Panc1 (cell line): ENCODE measurements at places on chromosomes 7 and 10. TPM values are rescaled to one million over a fixed set of nuclear protein-coding genes. Genes with fewer than 3 reads are reported as not detected.

DNA sequence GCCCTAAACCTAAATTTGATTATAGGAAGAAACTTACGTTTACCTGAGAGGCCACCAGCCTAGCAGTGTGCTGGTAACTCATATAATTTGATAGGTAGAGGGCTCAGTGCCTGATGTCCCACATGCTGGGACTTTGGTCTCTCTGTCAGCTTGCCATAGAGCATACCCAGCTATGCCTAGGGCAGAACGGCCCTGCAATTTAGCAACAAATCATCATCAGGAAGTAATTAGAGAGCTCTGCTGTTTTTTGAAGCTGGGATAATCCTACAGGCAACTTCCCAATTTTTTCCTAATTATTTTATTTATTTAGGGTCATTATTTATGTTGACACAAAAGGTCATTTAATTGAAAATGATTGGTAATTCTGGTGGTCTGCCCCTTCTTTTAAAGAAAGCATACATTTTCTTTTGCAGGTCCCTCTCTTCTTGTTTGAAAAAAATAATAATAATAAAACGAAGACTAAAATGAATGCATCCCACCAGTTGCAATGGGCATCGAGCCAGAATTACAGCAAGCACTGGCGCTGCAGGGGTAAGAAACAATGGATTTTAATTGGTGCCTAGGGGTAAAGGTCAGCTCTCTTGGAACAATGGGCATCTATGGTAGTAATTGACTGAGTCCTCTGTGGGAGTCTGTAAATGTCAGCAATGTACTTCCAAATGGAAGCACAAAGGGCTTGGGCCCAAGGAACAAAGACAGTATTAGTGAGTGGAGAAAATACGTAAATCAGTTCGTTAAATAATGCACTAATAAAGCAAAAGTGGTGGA, 348.0 kb downstream of the SORCS1 start:
- DNase-seq: no peak
- no peak overlapping the region for H3K27ac ChIP-seq
- no peaks in the 10 kb centered on the region for H3K36me3 ChIP-seq

GRCh38 chr10:126349101-126349500, 39.2 kb downstream of the ADAM12 start:
- H3K4me1 ChIP-seq: no peaks in the 10 kb centered on the region
- no peak for DNase-seq
- H3K27ac ChIP-seq: no peak overlapping the region
- no peak overlapping the region for H3K4me3 ChIP-seq

GRCh38 chr7:135744938-135745702, 3.5 kb downstream of the FAM180A start:
- H3K4me1 ChIP-seq: peaks cover 4% of the 10 kb centered on the region; the same call in 1 of the 2 replicates
- no peak overlapping the region for H3K27ac ChIP-seq
- H3K4me3 ChIP-seq: no peak overlapping the region
- no peak for DNase-seq

DNA sequence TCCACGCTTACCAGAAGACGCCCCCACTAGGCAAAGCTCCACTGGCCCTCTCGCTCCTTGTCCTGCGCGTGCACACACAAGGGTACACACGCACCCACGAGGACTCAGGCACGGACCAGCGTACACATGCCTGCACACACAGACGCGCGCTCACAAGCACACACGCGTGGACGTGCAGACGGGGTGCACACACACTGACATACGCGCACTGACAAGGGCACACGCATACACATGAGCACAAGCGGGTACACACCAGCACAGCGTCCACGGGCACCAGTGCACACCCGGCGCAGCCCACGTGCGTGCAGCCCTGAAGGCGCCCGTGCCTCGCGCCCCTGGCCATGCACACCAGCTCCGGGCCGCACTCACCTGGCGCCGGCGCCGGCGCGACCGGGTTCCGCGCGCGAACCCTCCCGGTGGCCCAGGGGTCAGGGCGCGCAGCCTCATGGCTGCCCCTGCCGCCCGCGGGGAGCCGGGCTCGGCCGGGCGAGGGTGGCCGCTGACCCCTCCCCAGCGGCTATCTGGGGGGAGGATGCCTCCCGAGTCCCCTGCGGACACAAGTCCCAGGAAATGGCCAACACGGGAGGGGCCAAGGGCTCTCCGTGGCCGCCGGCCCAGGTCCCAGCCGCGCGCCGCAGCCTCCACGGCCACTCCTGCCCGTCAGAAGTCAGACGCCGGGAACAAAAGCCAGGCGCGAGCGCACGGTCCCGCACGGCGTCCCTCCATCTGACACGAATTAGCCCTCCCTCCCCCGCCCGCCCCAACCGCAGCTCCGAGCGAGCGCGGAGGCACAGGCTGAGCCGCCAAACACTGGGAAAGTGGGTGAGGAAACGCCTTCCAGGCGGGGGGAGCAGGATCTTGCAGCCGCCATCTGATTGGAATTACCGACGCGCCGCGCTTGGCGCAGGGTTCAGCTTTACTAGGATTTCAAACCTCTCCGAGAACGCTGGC, 45.0 kb downstream of the TNS3 start:
- H3K27me3 ChIP-seq: no peaks in the 10 kb centered on the region
- H3K27ac ChIP-seq: peak overlapping the region; percentile 99
- H3K4me3 ChIP-seq: peak overlapping the region; percentile 42
- peaks cover 87% of the 10 kb centered on the region for H3K4me1 ChIP-seq
- no peak for DNase-seq

DNA sequence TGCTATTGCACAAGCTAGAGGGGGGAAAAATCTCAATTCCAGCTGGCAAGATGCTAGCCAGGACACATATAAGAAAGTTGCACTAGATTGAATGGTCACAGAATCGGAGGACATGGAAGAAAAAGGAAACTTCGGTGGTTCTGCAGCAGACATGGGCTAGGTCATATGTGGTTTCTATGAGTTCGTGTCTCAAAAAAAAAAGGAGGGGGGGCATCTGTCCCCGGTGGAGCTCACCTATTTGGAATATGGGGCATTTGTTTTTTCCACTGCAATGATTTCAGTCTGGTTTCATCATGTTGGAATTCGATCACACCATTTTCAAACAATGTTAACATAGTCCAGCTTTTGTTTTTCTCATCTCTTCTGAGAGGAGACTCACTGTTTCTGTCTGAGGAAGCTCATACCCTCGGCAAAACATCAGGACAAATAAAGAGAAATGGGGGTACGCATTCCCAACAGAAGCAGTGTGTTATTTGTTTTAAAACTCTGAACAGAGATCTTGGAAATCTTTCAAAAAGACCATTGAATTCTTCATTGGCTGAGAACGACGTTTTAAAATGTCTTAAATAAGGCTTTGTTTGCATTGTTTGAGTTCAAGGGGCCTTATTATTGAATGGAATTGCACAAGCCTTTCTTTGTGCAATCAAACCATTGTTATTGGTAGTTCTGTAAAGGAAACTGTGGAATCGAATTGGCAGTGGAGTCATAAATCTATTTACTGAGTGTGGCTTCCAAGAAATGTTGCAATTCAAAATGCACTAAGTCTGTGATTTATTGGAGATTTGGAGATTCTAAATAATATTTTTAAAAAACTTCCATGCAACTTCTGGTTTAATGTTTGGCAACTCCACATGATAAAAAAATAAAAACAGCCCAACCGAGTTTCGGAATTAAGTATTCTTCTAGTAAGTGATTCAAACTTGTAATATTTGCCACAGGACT, 173.2 kb downstream of the RTKN2 start:
- peak overlapping the region; percentile 92 for H3K27ac ChIP-seq
- DNase-seq: no peak
- H3K4me1 ChIP-seq: peaks cover 54% of the 10 kb centered on the region
- H3K36me3 ChIP-seq: peaks cover 5% of the 10 kb centered on the region; the same call in 1 of the 2 replicates
- H3K27me3 ChIP-seq: no peaks in the 10 kb centered on the region
- no peak overlapping the region for H3K4me3 ChIP-seq

GRCh38 chr10:35568483-35569015, 36.6 kb upstream of the GJD4 start:
- no peaks in the 10 kb centered on the region; the same call in 1 of the 2 replicates for H3K36me3 ChIP-seq
- H3K4me3 ChIP-seq: no peak overlapping the region
- H3K4me1 ChIP-seq: no peaks in the 10 kb centered on the region
- no peaks in the 10 kb centered on the region for H3K27me3 ChIP-seq

- peak overlapping the region; percentile 44 for H3K27ac ChIP-seq
- peaks cover 17% of the 10 kb centered on the region for H3K4me1 ChIP-seq
- H3K36me3 ChIP-seq: no peaks in the 10 kb centered on the region
- H3K4me3 ChIP-seq: peak overlapping the region; percentile 8; the same call in 1 of the 2 replicates
- H3K27me3 ChIP-seq: no peaks in the 10 kb centered on the region
These were observed 48.7 kb downstream of the SEMA3A start for GRCh38 chr7:84145892-84146291.

DNA sequence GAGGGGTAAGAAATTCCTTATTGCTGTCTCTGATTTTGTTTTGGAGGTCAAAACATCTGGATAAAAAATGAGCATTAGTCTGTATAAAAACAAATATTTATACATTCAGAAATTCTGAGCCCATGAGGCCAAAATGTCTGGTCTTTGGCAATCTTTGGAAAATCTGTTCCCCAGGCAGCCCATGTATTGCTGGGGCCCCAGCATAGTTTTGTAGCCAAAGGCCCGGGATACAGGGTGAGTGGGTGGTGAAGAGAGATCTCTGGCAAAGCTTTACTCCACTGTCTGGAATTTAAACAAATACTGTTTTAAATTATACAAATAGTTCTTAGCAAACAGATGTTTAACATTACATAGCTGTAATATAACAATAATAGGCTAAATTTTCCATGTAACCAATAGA, 134.7 kb upstream of the GALNT17 start:
- no peaks in the 10 kb centered on the region for H3K4me1 ChIP-seq
- no peak overlapping the region for H3K4me3 ChIP-seq
- DNase-seq: no peak
- H3K27ac ChIP-seq: no peak overlapping the region
- no peaks in the 10 kb centered on the region for H3K36me3 ChIP-seq

GRCh38 chr7:3003936-3004335, 39.7 kb downstream of the CARD11 start:
- H3K4me1 ChIP-seq: no peaks in the 10 kb centered on the region

DNA sequence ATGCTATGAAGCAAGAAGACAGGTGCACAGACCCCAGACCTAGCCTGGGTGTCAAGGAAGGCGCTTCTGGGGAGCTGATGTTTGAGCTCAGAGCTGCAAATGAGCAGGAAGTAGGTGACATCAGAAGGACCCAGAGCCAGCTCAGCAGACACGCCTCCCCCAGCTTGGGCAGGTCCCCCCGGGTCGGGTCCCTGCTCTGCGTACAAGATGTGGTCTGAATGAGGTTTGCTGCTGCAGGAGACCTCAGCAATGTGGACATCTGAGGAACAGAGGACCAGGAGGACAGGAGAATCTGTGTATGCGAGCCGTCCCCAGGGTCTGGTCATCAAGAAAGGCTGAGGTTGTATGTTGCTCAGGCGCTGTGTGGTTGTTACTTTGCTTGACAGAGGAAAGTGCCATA, 51.8 kb downstream of the TACC2 start:
- H3K4me3 ChIP-seq: no peak overlapping the region
- H3K27ac ChIP-seq: no peak overlapping the region
- no peaks in the 10 kb centered on the region for H3K27me3 ChIP-seq
- no peak for DNase-seq
- H3K36me3 ChIP-seq: no peaks in the 10 kb centered on the region

GRCh38 chr10:102455893-102456471, 4.6 kb upstream of the C10orf95 start:
- H3K4me1 ChIP-seq: peaks cover 10% of the 10 kb centered on the region; the same call in 1 of the 2 replicates
- peaks cover 5% of the 10 kb centered on the region; the same call in 1 of the 2 replicates for H3K36me3 ChIP-seq
- H3K27me3 ChIP-seq: no peaks in the 10 kb centered on the region
- H3K27ac ChIP-seq: peak overlapping the region; percentile 29; the same call in 1 of the 2 replicates

DNA sequence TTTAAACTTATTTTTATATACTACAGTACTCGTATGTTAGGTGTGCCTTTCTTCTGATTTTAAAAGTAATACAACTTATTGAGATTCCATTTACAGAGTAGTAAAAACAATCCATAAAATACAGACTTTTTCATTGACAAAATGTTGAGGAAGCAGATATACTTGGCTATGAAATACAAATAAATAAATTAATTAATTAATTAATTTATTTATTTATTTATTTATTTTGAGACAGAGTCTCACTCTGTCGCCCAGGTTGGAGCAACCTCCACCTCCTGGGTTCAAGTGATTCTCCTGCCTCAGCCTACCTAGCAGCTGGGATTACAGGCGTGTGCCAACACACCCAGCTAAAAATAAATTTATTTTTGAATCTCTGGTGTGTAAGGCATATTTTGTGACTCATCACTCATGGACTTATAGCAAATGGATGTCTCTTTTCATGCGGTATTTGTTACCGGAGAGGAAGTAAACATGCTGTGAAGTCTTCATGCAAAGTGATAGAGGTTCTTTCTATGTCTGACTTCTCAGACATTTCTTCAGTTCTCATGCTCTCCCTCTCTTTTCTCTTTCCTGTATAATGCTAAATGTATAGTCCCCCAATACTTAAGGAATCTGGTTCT, 20.2 kb upstream of the SRPK2 start:
- H3K4me1 ChIP-seq: no peaks in the 10 kb centered on the region; the same call in 1 of the 2 replicates
- no peaks in the 10 kb centered on the region for H3K36me3 ChIP-seq
- H3K27me3 ChIP-seq: no peaks in the 10 kb centered on the region
- H3K27ac ChIP-seq: no peak overlapping the region
- no peak overlapping the region for H3K4me3 ChIP-seq
- no peak for DNase-seq

GRCh38 chr10:21336476-21337170, 188.9 kb downstream of the SKIDA1 start:
- H3K27ac ChIP-seq: peak overlapping the region; percentile 96
- no peak for DNase-seq
- H3K36me3 ChIP-seq: no peaks in the 10 kb centered on the region
- H3K4me1 ChIP-seq: peaks cover 28% of the 10 kb centered on the region
- H3K27me3 ChIP-seq: no peaks in the 10 kb centered on the region
- H3K4me3 ChIP-seq: no peak overlapping the region

GRCh38 chr10:120538091-120538490, 81.1 kb downstream of the PLPP4 start:
- no peaks in the 10 kb centered on the region for H3K36me3 ChIP-seq
- H3K4me3 ChIP-seq: no peak overlapping the region
- no peaks in the 10 kb centered on the region for H3K4me1 ChIP-seq

- peaks cover 7% of the 10 kb centered on the region for H3K4me1 ChIP-seq
- no peak overlapping the region for H3K4me3 ChIP-seq
- H3K27me3 ChIP-seq: no peaks in the 10 kb centered on the region
- no peak overlapping the region for H3K27ac ChIP-seq
These were observed 159.8 kb downstream of the SH3PXD2A start for GRCh38 chr10:103695584-103696005.

NCF1 gene
- not detected for total RNA-seq

SPDYE9 gene
- not detected for total RNA-seq

RAPGEF5 gene
- total RNA-seq: 1.4 TPM

STOX1 gene
- 5.8 TPM for total RNA-seq

HIP1 gene
- total RNA-seq: 43.3 TPM
